SW480 (cell line): ENCODE measurements at places on chromosomes 4 and X.

GRCh38 chrX:139026811-139027210, 315.3 kb upstream of the FGF13 start:
- DNase-seq, result no peak

- DNase-seq, result no peak
Observed at GRCh38 chr4:32032136-32032672, 1312.0 kb downstream of the PCDH7 start.

DNA sequence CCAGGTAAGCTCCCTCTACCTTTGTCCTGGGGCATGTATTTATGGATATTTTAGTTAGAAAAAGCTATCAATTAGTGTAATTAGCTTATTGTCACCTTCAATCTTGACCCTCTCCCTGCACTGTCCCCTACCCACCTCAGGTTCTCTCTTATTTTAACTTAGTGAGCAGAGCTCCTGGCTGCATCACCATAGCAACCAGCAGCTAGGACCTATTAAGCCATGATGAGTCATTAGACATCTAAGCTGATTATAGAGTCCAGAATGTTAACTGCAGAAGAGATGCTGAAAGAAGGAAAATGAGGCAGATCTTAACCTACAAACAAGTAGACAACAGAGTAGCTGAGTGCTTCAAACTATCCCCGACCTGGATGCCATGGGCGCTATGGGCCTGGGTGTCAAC, 36.6 kb downstream of the MAGEE2 start:
- DNase-seq, result no peak

DNA sequence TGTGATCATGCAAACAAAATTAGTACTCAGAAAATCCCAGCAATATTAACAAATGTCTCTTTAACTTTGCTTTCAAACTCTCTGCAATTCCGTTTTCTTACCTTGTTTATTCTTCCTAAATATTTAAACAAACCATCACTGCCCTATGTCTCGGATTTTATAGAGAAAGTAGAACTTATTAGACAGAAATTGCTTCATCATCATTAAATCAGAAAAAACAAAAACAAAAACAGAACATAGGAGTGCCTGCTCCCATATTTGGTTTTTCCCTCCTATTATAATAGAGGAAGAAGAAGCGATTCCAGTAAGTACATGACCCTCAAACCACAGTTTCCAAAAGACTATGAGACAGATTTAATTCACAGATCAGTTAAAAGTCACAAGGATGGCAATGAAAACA, 1228.0 kb downstream of the RPA4 start:
- no peak for DNase-seq

GRCh38 chr4:78612398-78613178, 61.0 kb downstream of the ANXA3 start:
- DNase-seq, result peak; percentile 40

- DNase-seq, result no peak
Observed at GRCh38 chrX:115058276-115058675, 40.9 kb upstream of the IL13RA2 start.

DNA sequence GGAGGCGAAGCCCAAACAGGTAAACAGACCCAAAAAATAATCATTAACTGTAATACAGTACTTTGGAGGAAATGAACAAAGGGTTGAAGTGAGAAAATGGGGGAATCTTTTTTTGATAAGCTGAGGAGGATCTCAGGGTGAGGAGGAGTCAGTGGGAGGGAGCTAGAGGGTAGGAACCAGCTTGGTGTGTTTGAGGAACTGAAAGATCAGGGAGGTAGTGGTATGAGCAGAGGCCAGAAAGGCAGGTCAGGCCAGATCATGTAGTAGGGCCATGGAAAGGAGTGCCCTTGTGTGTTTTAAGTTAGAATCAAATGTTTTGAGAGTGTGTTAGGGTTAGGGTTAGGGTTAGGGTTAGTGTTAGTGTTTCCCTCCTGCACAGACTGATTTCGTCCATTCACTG, 48.8 kb downstream of the PPP2R2C start:
- DNase-seq, result no peak

GRCh38 chrX:118862091-118862490, 38.5 kb downstream of the ZCCHC12 start:
- DNase-seq, result no peak

- DNase-seq, result no peak
Observed at GRCh38 chr4:2251073-2251794, 9.3 kb upstream of the HAUS3 start.

DNA sequence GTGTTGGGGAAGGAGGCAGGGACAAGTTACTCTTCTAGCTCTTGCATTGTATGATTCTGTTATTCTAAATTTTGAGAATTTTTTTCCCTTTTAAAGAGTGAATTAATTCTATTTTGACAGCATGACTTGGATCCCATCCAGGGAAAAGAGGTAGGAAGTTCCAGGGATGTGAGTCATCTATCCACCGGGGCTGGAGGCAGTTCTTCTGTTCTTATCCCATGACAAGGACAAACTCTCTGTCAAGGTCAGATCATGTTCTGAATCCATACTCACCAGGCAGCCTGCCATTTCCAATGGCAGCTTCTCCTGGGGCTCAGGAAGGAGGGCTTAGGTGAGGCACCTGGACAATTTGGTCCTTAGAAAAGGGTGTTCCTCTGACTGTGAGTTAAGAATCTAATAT, 132.0 kb upstream of the MED14 start:
- DNase-seq, result peak; percentile 60

GRCh38 chrX:100969408-100969807, at the start of gene ARL13A:
Gene ARL13A, plus strand, starts transcription at chrX:100969708. Its CDS starts 3,982 bp downstream, at chrX:100973690.
- no peak for DNase-seq

- no peak for DNase-seq
Observed at GRCh38 chr4:20127626-20128025, 124.1 kb upstream of the SLIT2 start.

DNA sequence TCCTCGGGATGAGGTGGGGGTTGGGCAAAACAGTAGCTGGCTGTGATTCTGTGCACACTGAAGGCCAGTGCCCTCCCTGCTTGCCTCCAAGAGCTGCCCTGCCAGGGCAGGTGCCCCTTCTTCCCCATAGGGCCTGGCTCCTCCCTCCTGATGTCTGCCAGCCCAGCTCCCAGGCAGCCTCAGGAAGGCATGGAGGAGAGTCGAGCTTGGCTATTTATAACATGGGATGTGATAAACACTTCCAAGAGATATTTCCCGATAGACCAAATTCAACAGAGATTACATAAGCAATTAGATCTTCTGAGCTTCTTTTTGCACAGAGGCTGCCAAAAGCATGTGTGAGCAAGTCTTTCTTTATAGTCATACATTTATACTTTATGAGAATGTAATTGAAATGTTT, 45.3 kb upstream of the PJA1 start:
- DNase-seq, result no peak

DNA sequence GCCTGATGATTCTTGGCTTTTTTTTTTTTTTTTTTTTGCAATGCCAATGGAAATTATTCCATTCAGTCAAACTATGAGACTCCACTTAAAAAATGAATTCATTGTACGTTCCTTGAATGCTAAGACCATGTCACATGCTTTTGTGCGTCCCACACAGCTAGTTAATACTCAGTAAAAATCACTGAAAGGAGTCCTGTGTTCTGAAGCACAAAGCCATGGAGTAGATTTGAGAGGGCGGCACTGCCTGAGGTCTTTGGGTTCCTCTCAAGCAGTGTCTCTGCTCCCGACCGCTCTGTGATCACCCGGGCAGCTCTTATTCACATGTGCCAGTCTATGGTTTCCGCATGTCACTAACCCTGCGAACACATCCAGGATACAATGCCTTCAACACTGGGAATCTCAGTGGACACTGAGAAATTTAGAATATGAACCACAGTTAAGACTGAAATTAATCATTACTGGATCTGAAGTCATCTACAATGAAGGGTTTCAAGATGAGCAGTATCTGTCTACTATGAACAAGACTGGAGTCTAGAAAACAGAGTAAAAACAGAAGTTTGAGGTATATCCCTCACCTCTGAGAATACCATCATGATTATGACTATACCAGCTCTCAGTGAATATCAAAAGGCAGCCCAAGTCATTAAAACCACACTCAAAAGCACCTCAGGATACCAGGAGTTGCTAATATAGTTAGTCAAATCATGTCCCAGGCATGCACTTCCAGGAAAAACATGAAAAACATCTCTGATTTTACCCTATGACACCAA, 193.0 kb downstream of the MGST2 start:
- no peak for DNase-seq

- no peak for DNase-seq
Observed at GRCh38 chr4:69115851-69116213, 19.6 kb downstream of the UGT2B7 start.

GRCh38 chr4:53548662-53549061, 42.6 kb downstream of the LNX1 start:
- DNase-seq, result no peak

DNA sequence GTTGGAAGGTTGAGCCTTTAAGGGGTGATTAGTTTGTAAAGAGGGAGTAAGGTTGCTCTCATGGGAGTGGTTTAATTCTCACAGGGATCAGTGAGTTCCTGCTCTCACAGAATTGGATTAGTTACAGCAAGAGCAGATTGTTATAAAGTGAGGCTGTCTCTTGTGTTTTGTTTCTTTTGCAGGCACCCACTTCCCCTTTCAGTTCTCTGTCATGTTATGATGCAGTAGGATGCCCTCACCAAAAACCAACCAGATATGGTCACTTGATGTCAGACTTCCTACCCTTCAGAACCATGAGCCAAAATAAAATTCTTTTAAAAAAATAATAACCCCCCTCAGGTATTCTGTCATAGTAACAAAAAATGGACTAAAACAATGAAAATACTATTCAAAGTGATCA, 19.9 kb upstream of the IGSF1 start:
- DNase-seq, result no peak

- no peak for DNase-seq
Observed at GRCh38 chr4:122591196-122591595, 29.7 kb downstream of the IL21 start.

- no peak for DNase-seq
Observed at GRCh38 chr4:19888587-19888986, 363.1 kb upstream of the SLIT2 start.

GRCh38 chrX:2466876-2467656, 33.7 kb downstream of the DHRSX start:
- DNase-seq, result no peak
